ENCODE measurements at places on chromosomes 2 and 18. TPM values are rescaled to one million over a fixed set of nuclear protein-coding genes. Genes with fewer than 3 reads are reported as not detected.

Gene SERPINB12
- total RNA-seq: not detected

Gene TCF4
- 30.4 TPM for total RNA-seq

Gene FLACC1
- 2.1 TPM for total RNA-seq

Gene RESP18
- total RNA-seq: not detected

Gene C2orf15
- 3.3 TPM for total RNA-seq

Gene EML6
- 3.2 TPM for total RNA-seq

Gene TSPYL6
- total RNA-seq: not detected

DNA sequence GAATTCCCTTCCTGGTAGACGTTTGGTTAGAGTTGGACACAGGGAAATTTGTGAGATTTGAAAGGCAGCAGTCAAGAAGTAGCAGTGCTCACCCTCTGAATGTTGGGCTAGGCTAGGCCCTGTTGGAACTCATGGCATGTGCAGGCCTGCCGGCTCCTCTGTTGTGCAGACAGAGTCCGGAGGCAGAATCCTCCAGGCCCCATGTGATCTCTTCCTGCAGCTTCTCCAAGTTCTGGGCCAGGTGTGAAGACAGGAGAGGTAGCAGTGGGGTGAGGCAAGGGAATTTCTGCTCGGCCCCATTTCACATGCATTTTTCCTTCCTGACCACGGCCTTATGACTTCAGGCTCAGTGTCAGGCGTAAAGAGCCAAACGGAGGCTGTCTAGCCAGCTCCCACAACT lies 36.9 kb upstream of the RAB31 start:
- DNase-seq: no peak

GRCh38 chr18:23354625-23355024 lies 98.5 kb upstream of the RIOK3 start:
- DNase-seq: no peak

GRCh38 chr2:77521548-77521891 lies 656 bp downstream of the LRRTM4 start:
- DNase-seq: no peak

GRCh38 chr2:160561551-160562295 lies 68.1 kb upstream of the RBMS1 start:
- DNase-seq: no peak

DNA sequence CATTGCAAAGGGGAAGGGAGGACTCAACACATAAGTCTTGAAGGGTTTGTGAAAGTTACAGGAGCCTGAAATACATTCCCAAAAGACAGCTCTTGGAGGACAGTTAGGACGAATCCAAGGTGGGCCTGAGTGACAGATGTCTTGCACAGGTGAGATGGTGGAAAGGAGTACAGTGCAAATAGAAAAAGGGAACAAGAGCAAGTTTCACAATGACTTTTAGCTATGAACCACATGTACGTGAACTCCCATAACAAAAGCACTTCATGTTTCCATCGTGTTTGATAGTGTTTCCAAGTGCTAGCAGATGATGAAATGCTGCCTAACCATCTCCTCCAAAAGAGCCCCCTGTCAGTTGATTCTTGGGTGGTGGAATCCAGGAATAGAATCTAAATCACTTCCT lies 1.8 kb downstream of the IL18RAP start:
- no peak for DNase-seq

- no peak for DNase-seq
Observed at GRCh38 chr2:56571074-56571473, 387.3 kb downstream of the CCDC85A start.

DNA sequence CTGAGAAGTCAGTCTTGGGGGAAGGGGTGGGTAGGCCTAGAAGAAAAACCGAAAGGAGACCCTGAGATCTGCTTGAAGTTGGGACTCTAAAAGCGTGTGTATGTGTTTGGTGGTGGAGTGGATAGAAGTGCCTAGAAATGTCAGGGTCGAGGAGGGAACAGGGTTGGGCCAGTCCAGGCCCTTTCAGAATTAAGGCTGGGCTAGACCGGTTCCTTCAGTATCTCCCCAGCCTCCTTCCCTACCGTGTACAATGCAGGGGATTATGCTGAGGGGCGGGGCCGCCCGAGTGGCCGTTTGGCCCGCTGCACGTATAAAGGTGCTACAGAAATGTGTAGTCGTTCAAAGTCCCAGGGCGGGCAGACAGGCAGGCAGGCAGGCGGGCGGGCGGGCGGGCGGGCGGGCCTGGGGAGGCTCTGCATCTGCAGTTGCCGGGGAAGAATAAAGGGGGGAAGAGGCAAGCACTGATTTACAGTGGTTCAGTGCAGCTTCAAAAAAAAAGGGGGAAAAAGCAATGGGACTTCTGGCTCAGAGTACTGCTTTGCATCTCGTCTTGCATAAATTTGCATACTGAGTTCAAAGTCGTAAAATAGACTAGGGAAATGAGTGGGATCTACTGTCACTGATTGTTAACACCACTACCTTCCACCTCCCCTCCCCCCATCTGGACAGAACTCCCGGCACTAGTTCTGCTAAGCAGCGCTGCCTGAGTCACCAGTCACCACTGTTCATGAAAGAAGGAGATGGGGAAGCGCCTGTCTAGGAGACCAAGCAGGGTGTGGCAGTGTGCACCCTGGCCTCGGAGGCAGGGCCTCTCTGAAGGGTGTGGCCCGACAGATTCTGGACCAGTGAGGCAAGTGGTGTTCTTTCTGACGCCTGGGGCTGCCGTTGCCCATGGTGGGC lies 3.6 kb downstream of the IGFBP2 start:
- DNase-seq: peak; percentile 86

GRCh38 chr2:102313025-102313424 lies 1.7 kb downstream of the IL1RL1 start:
- DNase-seq: no peak

- no peak for DNase-seq
Observed at GRCh38 chr2:239803102-239803765, 221.9 kb downstream of the NDUFA10 start.

DNA sequence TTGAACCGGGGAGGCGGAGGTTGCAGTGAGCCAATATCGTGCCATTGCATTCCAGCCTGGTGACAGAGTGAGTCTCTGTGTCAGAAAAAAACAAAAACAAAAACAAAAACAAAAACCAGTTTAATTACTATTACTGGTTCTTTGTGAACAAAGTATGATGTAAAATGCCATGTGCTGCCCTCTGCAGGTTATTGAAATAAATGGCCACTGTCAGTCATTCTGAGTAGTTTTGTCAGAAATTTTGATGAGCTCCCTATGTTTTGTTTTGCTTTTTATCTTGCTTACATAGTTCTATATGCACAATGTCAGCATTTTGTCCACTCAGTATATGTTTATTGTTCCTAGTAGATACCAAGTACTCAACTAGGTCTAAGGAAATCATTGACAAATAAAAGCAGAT lies 423.6 kb upstream of the CHST9 start:
- DNase-seq: no peak

- DNase-seq: no peak
Observed at GRCh38 chr18:77560341-77560992, 310.8 kb downstream of the GALR1 start.

DNA sequence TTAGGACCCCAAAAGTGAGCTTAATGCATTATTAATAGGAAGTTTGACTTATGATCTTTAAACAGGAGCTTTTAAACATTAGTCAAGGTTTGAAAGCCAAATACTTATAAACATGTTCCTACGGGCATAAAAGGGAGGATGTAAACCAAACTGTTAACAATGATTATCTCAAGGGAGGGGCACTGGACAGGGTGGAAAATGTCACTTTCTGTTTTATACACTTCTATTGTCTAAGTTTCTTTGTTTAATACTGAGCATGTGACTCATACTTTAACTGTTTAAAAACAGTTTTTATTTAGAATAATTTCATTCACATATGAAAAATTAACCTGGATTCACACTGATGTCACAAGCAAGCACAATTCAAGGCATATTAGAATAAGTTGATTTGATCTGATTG lies 18.3 kb upstream of the ITGA6 start:
- no peak for DNase-seq

DNA sequence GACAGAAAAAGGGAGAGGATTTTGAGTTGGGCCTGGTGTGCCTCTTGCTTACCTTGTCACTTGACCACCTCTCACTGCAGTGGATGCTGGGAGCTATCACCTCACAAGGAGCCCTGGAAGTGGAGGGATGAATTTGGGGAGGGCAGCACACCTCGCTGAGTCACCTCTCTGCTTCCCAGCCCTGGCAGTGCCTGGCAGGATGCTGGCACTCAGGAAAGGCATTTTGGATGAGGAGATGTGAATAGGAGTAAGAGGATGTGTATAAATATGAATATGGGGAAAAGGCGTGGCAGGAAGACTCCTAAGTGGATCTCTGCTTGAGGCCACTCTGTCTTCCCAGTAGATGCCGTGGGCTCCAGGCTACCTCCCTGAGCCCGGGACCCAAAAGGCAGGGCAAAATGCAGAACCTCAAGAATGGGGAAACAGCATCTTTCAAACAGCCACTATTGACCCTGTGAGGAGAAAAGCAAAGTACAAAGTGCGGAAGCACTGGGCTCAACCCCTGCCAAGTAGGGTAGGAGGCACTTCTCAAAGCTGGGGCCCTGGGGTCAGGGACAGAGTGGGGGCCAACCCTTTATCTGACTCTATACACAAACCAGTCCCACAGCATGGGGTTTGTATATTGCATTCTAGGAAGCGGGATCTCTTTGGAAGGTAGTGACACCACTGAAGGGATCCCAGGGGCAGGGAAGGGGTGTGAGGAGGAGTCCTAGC lies 164.5 kb upstream of the GLI2 start:
- no peak for DNase-seq

DNA sequence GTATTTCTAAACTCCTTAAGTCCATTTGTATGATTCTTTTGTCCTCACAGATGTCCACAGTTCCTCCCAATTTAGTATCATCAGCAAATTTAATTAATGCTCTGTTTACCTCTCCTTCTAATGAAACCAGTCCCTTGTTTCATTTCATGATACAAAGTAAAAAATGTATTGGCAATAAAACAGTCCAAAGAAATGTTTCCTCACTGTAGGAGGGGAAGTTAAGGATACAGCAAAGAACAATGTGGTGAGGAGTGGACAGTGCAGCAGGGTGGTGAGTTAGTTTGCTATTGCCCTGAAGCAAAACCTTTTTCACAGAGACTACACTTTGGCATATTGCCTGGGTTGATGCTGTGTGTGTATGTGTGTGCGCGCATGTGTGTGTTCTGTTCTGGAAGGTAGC lies 401.5 kb downstream of the ARHGAP15 start:
- DNase-seq: no peak

DNA sequence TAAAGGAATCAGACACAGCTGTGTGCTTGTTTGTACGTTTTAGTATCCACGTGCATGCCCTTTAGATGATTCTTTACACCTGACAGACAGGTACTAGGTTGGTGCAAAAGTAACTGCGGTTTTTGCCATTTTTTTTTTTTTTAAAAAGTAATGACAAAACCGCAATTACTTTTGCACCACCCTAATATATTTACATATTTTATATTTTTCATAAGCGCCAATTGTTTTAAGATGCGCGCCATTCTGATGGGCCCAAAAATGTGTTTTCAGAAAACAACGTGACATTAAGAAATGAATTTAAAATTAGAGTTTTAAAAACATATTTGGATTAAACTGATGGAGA lies 972 bp upstream of the COBLL1 start:
- DNase-seq: no peak

DNA sequence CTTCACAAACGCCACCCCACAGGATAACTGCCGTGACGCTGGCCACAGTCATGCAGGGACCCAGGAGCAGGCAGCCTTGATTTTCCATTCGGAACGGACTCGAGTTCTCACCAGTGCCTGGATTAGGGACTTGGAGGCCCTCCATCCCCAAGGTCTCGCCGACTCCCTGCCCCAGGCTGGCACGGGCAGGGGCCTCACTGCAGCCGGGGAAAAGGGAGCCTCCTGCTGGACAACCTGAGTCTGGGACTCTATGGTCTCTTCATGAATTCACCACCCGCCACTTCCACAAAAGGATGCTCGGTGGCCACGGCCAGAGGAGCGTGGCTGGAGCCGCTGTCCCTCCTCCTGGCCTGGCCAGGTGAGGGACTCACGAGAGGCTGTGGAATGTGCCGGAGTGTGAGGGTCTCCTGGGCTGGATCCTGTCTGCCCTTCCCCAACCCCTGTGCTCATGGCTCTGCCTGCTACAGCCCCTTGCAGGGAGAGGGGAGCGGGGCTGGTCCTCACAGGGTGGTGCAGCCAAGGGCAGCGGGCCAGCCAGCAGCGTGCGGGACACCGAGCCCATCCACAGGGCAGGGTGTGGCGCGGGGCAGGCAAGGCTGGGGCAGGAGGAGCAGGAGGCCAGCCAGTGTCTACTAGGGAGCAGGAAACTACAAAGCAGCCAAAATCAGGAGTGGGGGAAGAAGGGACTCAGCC lies 42.3 kb downstream of the AQP12A start:
- DNase-seq: no peak

DNA sequence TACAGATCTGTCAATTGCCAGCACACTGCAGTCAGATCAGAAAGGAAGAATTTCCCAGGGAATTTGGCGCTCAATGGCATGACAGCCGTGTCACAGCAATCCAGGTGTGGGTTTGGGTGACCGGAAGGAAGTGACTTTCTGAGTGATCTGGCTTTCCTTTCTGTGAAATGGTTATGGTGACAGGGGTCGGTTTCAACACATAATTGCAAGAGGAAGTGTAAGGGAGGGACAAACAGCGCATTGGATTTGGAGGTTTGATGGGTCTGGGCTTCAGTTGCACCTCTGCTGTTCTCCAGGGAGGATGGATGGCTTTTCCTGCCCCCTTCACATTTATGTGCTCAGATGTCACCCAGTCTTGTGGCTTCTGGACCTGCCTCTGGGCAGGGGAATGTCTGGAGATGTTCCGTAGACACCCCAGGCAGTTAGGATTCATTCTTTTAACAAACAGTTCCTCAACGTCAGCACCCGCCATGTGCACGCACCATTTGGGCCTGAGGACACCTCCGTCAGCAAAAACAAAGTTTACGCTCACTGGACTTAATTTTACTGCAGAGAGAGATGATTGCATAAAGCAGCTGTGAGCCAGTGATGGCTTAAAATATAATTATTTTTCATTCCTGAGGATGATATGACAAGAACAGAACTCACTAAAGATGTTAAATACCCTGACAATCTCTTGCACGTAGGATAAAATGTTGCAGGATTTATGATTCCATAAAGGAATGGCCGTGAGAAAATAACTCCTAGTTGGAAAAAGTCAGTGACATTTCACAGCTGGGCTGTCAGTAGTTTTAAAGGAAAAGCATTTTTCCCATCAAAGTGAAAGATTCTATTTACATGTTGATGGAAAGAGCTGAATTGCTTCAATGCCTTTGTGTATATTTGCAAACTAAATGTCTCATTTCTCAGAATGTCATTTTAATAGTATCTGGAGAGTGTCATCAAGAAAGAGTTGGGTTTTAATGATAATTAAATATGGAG lies 36.9 kb downstream of the MBP start:
- DNase-seq: no peak
